ENCODE measurements at places on chromosomes 16 and 17. TPM values are rescaled to one million over a fixed set of nuclear protein-coding genes. Genes with fewer than 3 reads are reported as not detected.

GRCh38 chr17:75365009-75365930, 40.2 kb downstream of the GRB2 start:
- DNase-seq, result no peak

DNA sequence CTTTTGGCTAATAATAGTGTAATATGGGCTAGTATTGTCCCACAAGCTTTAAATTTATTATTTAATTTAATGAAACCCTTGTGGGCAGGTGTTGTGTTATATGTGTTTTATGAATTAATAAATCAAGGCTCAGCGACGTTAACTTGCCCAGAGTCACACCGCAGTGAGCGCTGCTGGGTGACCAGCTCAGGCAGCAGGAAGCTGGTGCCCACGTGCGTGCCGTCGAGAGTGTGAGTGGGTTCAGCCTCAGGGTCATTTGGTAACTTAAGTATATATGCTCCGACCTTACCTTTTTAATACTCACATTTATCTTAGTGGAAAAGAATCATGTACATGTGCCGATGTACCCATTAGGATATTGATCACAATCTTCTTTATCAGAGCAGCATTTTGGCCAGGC, 137.4 kb upstream of the CHMP6 start:
- no peak for DNase-seq

- no peak for DNase-seq
Measured at GRCh38 chr16:5895137-5895536, 797.5 kb upstream of the EEF2KMT start.

DNA sequence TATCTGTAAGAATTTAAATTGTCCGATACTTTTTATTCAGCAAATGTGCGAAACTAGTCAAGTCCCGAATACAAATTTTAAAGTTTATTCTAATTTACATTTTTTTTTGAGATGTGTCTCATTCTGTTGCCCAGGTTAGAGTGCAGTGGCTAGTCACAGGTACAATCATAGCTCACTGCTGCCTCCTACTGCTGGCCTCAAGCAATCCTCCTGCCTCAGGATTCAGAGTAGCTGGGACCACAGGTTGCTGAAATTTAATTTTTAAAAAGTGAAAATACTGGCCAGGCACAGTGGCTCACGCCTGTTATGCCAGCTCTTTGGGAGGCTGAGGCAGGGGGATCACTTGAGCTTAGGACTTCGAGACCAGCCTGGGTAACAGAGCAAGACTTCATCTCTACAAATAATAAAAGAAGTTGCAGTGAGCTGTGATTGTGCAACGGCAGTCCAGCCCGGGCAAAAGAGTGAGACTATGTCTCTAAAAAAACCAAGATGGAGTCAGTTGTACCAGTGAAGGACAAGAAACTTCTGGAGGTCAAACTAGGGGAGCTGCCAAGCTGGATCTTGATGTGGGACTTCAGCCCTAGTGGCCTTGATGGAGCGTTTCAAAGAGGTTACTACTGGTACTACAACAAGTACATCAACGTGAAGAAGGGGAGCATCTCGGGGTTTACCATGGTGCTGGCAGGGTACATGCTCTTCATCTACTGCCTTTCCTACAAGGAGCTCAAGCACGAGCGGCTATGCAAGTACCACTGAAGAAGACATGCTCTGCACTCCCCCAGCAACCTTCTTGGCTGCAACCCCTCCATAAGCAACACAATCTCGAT, 5.6 kb downstream of the POLG2 start:
- DNase-seq, result peak; percentile 42

The SLC13A2 gene
- not detected for polyA plus RNA-seq

GRCh38 chr16:49738832-49739231, 117.1 kb downstream of the ZNF423 start:
- DNase-seq, result no peak

DNA sequence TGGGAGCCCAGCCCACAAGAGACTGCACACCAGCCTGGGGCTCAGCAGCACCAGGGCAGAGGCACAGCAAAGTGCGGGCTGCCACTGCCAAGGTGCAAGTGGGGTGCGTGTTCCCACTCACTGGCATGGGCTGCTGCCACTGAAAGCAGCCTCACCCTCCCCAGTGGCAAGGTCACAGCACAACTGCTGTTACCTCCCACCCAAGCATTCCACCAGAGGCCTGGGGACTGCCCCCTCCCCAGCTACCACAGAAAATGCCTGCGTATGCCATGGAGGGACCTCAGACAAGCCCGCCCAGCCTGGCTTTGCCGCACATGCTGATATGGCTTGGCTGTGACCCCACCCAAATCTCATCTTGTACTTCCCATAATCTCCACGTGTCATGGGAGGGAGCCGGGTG, 33.1 kb downstream of the MEAK7 start:
- DNase-seq, result no peak

The PLEKHG4 gene
- polyA plus RNA-seq, result 0.75 TPM

GRCh38 chr16:53090591-53091411, 36.0 kb downstream of the CHD9 start:
- no peak for DNase-seq
